ENCODE measurements at places on chromosomes 13 and 19. TPM values are rescaled to one million over a fixed set of nuclear protein-coding genes. Genes with fewer than 3 reads are reported as not detected.

Gene FLT1
- total RNA-seq = 1.3 TPM

Gene ZNF787
- 49.1 TPM for total RNA-seq

Gene ERICH6B
- not detected for total RNA-seq

Gene ATP4B
- not detected for total RNA-seq

Gene C5AR1
- 0.17 TPM for total RNA-seq

All from smooth muscle cell of trachea (primary cell).